H1 (cell line): ENCODE measurements at places on chromosomes 1 and 21.
A peak's percentile ranks its signal among the peaks of the same experiment; 100 is the strongest.

DNA sequence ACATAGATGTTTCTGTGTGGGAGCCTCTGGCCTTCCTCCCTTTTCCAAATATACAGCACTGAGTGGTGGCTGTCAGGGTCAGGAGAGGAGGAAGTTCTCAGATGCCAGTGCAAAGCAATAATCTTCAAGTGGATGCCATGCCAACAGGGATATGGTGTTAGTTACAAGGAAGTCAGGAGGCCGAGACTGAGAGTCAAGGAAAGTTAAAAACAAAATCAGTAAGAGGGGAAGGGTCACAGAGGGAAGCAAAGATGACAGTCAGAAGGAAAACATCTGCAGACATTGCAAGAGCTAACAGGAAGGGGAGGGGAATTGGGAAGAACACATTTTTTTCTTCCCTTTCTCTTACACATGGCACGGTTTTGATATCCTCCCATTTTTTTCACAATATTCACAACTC lies 691.4 kb downstream of the ADGRL2 start:
- DNase-seq: no peak

GRCh38 chr1:45802343-45803298 lies 791 bp upstream of the MAST2 start:
- peak; percentile 53 for DNase-seq

- no peak for DNase-seq
These were observed 11.6 kb upstream of the PCP4 start for GRCh38 chr21:39855595-39855994.

GRCh38 chr1:12053752-12054548 lies 9.2 kb upstream of the TNFRSF8 start:
- DNase-seq: no peak

- peak; percentile 88 for DNase-seq
These were observed 38.4 kb downstream of the SPEN start for GRCh38 chr1:15885701-15886610.

GRCh38 chr1:28915031-28915895 lies 894 bp downstream of the EPB41 start:
- no peak for DNase-seq
